ENCODE measurements at places on chromosomes 7 and 10.

GRCh38 chr10:63021225-63021624 is 111.9 kb upstream of the NRBF2 start:
- DNase-seq: no peak

GRCh38 chr10:23096802-23097549 is 1.6 kb downstream of the MSRB2 start:
- DNase-seq: peak; percentile 56

DNA sequence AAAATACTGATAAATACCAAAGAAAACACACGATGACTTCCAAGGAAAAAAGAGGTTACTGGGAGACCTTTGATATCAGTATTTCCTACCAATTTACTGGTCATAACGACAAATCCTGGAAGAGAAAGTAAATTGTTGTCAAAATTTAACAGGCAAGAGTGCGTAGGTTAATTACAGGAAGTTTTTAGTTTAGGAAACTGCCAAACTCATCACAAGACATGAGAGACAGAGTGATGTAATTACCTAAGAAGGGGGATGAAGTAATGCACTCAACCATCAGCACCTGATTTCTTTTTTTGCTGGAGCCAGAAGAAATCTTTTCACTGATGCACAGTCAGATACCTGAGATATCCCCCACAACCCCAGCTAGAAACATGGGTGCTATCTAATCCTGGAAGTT is 16.8 kb downstream of the MACC1 start:
- no peak for DNase-seq

GRCh38 chr7:98168904-98169621 is 42.2 kb upstream of the BHLHA15 start:
- no peak for DNase-seq

DNA sequence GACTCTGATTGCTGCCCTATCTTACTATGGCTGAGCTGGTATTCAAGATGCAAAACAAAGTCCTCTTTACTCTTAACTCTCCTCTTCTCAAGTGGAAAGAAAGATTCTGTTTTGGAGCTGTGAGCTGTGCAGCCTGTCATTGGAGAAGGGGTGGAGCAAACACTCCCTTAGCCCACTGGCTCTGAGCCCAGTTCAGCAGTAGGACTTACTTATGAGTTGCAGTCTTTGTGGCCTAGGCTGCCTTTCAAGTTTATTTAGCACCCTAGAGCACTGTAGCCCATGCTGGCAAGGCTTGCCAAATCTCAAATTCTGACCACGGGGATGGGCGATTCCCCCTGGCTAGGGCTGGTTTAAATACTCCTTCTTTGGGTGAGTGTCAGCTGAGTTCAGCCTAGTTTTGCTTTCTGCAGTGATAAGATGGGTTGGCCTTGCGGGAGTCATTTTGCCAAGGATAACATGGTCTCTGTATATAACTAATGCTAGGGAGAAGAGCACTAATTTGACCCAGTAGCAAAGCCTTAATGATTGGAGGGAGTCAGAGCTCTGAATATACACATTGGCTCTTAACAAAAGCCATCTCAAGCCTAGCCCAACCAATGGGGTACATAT is 110.2 kb downstream of the MYO3A start:
- no peak for DNase-seq
